ENCODE measurements at places on chromosomes 13 and 19. TPM values are rescaled to one million over a fixed set of nuclear protein-coding genes. Genes with fewer than 3 reads are reported as not detected.

Gene CARS2
- polyA plus RNA-seq, result 67.8 TPM

Gene ASF1B
- 22.7 TPM for polyA plus RNA-seq

Gene SPACA6
- polyA plus RNA-seq, result 16.2 TPM

DNA sequence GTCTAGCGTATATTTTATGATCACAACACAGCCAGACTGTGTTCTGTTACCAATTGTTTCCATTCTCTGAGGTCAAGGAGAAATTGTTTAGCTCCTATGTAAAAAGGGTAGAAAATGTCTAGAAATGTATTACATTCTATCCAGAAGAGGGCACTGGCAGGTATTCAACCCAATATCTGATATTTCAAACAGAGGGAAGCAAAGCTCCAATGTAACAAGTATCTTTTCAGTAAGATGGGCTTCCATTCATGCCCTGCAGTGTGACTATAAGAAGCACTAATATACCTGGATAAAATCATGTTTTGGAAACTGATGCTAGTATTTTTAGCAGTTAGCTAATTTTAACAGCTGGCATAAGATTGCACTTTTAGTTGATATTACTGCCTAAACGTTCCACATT is 312.7 kb downstream of the FGF14 start:
- no peak for DNase-seq

GRCh38 chr13:65090186-65090585 is 2139.9 kb downstream of the PCDH9 start:
- DNase-seq, result no peak

DNA sequence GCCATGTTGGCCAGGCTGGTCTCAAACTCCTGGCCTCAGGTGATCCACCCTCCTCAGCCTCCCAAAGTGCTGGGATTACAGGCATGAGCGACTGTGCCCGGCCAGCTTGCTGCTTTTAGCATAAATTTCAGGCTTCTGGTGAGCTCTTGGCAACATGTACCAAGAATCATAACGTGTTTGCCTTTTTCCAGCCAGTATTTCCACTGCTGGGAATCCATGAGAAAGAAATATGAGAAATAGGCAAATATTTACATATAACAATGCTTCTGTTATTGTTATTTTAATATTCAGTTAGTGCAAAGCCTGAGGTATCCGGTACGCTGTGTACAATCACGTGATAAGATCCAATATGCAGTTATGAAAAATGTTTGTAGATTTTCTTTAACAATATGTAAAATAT is 29.2 kb upstream of the CERS4 start:
- DNase-seq, result no peak

DNA sequence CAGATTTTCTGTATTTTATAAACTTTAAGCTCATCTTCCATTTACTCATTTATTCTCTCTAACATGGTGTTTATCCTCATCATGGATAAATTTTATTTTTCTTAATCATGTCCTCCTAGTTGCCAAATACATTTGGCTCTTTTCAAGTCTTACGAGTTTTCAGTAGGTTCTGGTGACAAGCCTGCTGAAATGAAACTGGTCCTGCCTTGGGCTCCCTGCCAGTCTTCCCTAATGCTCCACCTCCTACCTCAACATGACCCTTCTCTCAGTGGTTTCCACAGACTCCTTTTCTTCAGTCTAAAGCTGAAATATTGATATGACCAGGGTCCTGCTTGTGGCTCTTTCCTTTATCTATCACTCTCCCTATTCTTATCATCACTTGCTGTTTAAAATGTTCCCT is 81.2 kb downstream of the TRPC4 start:
- DNase-seq, result no peak

Gene C13orf42
- 0.44 TPM for polyA plus RNA-seq

DNA sequence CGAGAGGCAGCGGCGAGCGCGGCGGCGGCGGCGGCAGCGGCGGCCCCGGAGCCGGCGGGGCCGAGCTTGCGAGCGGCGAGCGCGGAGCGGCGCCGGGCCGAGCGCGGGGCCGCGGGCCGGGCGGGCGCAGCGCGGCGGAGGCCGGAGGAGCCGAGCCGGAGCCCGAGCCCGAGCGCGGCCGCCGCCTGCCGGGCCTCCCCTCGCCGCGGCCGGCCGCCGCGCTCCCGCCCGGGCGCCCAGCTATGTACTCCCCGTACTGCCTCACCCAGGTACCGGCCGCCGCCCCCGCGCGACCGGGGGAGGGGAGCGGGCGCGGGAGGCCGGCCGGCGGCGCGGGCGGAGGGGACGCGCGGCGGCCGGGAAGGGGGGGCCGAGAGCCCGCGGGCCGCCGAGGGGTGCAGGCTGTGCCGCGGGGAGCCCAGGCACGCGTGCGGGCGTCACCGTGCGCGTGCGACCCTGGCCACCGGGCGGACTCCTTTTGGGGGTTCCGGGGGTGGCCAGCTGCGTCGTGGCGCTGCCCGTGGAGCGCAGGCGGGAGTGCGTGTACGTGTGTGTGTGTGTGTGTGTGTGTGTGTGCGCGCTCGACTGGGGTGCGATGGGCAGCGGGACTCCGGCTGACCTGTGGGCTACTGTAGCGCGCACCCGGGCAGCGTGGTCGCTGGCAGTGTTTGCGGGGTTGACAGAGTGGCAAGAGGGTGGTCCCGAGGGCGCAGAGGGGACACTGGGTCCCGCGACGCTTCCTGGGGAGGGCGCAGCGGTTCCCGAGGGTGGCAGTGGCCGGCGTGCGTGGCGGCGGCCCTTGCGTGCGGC is 526 bp downstream of the NFIX start:
- DNase-seq, result no peak

GRCh38 chr13:97648881-97649224 is 214.9 kb downstream of the RAP2A start:
- DNase-seq, result no peak

Gene CCL25
- 0.39 TPM for polyA plus RNA-seq

DNA sequence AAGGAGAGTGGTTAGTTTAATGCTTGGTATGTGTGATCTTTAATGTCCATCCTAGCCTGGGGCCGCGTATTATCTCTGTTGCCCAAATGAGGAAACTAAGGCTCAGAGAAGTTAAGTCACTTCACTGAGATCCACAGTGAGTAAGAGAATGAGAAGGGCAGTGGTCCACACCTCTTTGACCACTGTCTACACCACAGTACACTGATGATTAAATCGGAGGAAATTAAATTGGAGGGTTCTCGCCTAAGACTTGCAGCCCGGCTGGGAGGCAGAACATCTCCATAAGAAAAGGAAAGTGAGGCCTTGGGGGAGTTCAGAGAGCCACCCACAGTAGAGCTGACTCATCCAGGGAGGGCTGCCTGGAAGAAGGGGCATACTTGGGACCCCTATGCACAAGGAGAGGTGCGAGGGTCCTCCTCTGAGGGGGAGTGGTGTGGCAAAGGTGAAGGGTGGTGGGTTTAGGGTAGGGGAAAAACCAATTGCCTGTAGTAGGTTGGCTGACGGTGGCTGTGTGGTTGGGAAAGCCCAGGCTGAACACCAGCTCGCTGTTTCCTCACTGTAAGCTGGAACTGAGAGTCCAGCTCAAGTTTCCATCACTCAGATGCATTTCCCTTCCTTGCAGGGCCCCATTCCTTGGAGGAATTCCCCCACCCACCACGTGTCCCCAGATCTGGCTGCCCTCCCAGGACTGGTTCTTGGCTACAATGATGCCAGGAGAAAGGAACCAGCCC is 15.0 kb upstream of the DHRS12 start:
- DNase-seq, result no peak

Gene CASP14
- polyA plus RNA-seq, result not detected

Gene OR1M1
- not detected for polyA plus RNA-seq

DNA sequence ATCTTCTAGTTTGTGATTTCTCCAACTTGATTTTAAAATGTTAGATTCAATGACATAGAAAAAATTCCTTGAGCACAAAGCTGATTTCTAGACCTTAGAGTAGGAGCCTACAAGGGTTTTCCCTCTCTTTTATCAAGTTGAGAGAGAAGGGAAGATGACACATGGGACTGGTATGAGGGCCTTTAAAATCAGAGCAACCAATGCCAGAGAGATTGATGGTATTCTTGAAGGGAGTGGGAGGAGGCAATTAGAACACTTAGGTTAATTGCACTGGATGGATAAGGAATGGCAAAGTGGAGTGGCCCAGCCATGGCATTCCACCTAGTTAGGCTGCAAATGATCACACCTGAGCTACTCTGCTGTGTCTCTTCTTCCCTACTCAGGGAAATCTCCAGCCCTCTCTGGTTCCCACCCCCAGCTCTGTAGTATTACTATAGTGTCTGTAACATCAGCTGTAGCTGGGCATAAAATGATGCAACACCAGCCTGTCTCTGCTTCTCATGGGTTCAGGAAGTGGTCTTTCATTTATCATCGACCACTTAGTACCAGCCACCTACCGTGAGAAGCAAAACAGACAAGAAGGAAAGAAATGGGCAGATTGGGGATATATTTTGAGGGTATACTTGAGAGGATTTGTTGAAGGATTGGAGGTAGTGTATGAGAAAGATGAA is 333.6 kb downstream of the DLEU7 start:
- no peak for DNase-seq

DNA sequence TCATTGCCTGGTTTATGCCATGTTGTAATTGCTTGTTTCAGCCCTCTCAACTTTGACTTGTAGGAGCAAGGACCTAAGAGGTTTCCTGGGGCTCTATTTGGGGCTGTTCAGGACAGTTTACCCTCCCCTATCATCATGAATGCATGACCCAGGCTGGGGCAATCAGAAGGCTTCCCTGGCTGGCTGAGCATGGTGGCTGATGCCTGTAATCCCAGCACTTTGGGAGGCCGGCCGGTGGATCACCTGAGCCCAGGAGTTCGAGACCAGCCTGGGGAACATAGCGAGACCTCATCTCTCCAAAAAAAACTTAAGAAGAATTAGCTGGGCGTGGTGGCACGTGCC is 6.1 kb upstream of the LSM4 start:
- no peak for DNase-seq

- no peak for DNase-seq
Measured at GRCh38 chr13:21465710-21466160, 6.6 kb upstream of the ZDHHC20 start.

GRCh38 chr13:62631619-62632018 is 1216.0 kb upstream of the PCDH20 start:
- no peak for DNase-seq
